ENCODE measurements at places on chromosomes 13 and 19. TPM values are rescaled to one million over a fixed set of nuclear protein-coding genes. Genes with fewer than 3 reads are reported as not detected.

CLEC17A gene
- total RNA-seq, result 0.21 TPM

CEACAM21 gene
- total RNA-seq, result not detected

FLT1 gene
- total RNA-seq, result 12.1 TPM

LGALS14 gene
- total RNA-seq, result not detected

NALCN gene
- 1.5 TPM for total RNA-seq

TMEM147 gene
- total RNA-seq, result 129 TPM

KIR3DL1 gene
- total RNA-seq, result not detected

KLK6 gene
- total RNA-seq, result 0.94 TPM

CCDC194 gene
- total RNA-seq, result not detected

LILRB1 gene
- total RNA-seq, result not detected

PNMA8B gene
- total RNA-seq, result 0.04 TPM

ZFP14 gene
- 3.4 TPM for total RNA-seq

KLK14 gene
- 0.85 TPM for total RNA-seq

EPSTI1 gene
- not detected for total RNA-seq

FBN3 gene
- not detected for total RNA-seq

DMKN gene
- 16.5 TPM for total RNA-seq

TBXA2R gene
- total RNA-seq, result 0.32 TPM

PLVAP gene
- not detected for total RNA-seq

SOHLH2 gene
- 28.4 TPM for total RNA-seq

DLEU7 gene
- total RNA-seq, result not detected

S1PR5 gene
- total RNA-seq, result 1.9 TPM

HCN2 gene
- total RNA-seq, result 0.45 TPM

GZMM gene
- total RNA-seq, result 2.0 TPM

WDR87 gene
- total RNA-seq, result not detected

KCNJ14 gene
- 2.1 TPM for total RNA-seq
